ENCODE measurements at places on chromosomes 5 and 9. TPM values are rescaled to one million over a fixed set of nuclear protein-coding genes. Genes with fewer than 3 reads are reported as not detected.

NMUR2 gene
- 0.24 TPM for total RNA-seq

CARD9 gene
- 4.7 TPM for total RNA-seq

SAXO1 gene
- total RNA-seq, result not detected

ALG2 gene
- 42.0 TPM for total RNA-seq

FGF18 gene
- not detected for total RNA-seq

UCK1 gene
- 37.4 TPM for total RNA-seq

PCDHGA2 gene
- 0.39 TPM for total RNA-seq
